Kidney capillary endothelial cell (primary cell): ENCODE measurements at places on chromosomes 4 and X.
A peak's percentile ranks its signal among the peaks of the same experiment; 100 is the strongest.

DNA sequence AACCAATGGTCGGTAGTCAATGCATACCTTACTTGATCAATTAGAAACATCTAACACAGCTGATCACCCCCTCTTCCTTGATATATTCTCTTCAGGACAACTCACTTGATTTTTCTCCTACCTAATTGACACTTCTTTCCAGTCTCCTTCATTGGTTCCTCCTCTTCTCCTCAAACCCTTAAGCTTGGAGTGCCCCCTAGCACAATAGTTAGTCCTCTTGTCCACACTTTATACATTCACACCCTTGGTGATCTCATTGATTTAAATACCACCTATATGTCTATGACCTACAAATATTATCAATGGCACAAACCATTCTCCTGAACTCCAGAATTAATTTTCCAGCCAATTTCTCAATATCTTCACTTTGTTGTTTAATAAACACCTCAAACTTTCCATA, 724.0 kb downstream of the ADGRL3 start:
- DNase-seq, result no peak

- no peak for DNase-seq
These were observed 31.4 kb upstream of the MBNL3 start for GRCh38 chrX:132520213-132520612.

DNA sequence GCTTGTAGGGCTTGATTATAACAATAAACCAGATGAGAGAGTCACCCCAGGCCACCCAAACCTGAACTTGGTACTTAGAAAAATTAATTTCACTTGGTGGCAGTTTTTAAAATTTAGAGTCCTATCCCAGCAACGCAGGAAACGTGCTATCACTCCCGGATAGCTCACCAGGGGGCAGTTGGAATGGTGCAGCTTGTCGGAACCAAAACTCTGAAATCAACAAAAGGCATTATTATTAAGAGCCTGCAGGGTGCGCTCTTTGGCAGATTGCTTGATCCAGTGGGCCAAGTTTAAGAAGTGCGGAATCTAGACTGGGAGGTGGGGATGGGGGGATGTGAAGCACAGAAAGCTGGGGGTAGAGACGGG, 2.4 kb downstream of the FRAS1 start:
- DNase-seq, result peak; percentile 79

GRCh38 chr4:181674315-181674875, 568.8 kb upstream of the TENM3 start:
- no peak for DNase-seq

- DNase-seq, result no peak
These were observed 328.0 kb downstream of the NAF1 start for GRCh38 chr4:162838671-162839070.

- no peak for DNase-seq
These were observed at the start of gene TEX28 for GRCh38 chrX:154294791-154295574. Gene TEX28 (minus strand): TSS chrX:154295124. CDS start chrX:154292117, 3,007 bp downstream.

DNA sequence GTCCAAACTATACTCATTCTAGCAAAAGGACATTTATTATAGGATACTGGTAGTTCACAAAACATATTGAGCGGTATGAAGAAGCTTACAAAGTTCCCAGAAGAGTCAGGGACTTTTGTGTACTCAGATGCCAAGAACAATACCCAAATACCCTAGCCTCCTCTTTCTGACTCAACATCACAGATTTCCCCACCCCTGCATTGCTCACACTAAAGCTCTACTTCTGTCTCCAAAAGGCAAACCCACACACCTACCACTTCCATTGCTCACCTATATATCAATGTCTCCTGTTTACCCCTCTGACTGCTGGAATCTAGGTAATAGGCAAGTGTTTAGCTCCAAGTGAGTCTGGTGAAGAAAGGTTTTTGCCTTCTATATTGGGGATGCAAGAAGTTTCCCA, 100.7 kb upstream of the HCCS start:
- DNase-seq, result no peak

DNA sequence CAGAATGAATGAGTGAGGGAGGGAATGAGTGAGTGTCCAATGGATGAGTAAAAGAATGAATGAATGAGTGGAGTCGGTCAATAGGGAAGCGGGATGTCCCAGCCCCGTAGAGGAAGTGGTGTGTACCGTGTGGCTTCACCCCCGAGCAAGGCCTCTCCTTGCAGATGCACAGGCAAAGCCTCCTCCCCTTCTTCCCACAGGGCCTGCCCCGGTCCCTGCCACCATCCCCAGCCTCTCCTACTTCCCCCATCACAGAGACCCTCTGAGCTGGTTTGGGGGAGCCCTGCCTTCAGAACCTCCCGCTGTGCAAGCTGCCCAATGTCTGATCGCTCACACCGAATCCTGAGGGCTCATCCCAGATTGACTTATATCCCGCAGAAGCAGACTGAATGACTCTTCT, 13.6 kb downstream of the HTRA3 start:
- no peak for DNase-seq

DNA sequence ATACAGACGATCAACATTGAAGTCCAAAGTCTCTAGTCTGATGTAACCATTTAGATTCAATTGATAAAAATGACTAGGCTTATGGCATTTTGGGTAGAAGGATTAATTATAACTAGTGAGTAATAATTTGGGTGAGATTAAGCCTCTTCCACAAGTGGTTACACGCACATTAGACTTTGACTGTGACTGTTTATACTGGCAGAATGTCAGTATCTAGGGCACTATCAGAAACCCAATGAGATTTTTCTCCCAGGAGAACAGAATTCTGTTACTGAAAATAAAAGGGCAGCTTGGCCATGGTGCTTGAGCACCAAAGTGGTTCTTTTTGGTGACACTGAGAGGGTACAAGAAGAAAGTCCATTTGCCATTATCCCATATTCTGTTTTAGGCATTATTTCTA, 3.3 kb downstream of the PLS3 start:
- DNase-seq, result no peak

DNA sequence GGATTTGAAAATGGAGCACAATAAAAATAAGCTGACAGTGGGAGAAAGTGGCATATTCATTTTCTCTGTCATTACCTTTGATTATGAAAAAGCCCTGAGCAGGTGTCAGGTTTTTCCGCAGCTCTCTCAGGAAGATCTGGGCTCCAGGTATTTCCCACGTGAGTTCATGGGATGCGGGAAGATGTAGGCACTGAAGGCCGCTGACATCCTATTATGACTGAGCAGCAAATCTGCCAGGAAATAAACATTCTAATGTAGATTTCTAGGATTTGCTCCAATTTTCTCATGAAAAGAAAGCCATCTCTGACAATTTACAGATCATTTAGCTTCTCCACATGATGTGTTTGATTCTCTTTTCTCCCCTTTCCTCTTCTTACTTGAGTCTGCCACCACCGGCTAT, 160.7 kb downstream of the KIT start:
- no peak for DNase-seq

DNA sequence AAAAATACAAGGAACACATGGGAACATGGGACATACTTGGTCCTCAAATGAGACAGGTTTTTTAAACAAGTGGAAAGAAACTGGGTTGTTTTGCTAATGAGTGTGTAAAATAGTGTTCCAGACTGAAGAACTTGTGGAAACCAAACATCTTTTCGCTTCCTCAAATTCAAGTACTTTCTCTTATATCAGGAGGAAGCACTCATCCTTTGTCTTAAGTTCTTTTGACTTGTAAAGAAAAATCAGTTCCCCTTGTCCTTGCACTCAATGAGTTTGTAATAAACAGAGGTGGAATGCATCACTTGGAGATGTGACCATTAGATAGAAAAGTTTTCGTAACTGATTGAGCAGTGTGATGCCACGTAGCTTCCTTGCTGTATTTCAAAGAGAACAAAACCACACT, 101.1 kb downstream of the PHOX2B start:
- DNase-seq, result no peak

- no peak for DNase-seq
These were observed 1962.4 kb upstream of the TENM3 start for GRCh38 chr4:180280726-180281297.

GRCh38 chrX:150476164-150476699, 92.2 kb upstream of the MTM1 start:
- no peak for DNase-seq

- no peak for DNase-seq
These were observed 18.1 kb downstream of the OFD1 start for GRCh38 chrX:13752646-13753045.

DNA sequence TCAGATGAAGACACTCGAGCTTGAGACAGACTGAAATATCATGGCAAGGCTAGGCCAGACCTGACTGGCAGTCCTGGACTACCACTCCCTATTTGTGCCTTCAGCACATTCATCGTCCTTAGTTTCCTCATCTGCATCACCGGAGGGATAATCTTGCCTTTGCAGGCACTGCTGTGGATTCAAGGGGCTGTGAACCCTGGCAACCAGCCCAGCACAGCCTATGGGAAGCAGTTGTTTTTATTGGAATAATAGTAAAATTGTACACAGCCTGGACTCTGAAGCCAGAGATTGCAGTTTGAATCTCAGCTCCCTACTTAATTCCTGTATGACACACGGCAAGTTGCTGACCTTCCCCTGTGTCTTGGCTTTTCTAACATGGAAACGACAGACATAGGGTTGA, 161.0 kb downstream of the NSUN7 start:
- DNase-seq, result no peak

DNA sequence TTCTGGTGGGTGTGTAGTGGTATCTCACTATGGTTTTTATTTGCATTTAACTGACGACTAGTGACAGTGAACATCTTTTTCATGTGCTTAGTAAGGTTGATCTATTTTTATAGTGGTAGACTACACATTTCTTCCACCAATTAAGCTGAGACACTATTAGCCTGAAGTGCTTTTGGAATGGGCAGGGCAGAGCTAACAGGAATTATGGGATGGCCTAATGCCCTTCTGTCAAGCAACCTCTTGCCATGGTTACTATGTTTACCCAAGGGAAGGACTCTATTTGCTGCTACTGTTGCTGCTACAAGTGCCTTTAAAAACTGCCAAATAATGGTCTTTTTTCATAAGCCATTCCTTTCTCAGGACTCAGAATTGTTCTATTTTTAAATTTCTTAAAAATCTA, 676.7 kb upstream of the ACTRT1 start:
- no peak for DNase-seq

DNA sequence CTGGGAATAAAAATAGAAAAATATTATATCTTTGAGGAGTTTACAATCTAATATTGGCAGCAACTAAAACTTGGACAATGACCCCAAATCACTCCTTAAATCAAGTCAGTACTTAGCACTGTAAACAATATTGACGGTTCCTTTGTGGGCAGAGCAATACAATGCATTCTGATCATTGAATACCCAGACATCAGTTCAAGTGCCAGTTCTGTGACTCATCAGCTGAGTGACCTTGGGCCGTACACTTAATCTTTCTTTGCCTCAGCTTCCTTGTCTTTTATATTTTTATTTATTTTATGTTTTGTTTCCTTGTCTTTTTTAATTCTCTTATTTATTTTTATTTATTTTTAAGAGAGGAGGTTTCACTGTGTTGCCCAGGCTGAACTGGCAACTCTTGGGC, 112.2 kb upstream of the ANXA3 start:
- DNase-seq, result no peak

DNA sequence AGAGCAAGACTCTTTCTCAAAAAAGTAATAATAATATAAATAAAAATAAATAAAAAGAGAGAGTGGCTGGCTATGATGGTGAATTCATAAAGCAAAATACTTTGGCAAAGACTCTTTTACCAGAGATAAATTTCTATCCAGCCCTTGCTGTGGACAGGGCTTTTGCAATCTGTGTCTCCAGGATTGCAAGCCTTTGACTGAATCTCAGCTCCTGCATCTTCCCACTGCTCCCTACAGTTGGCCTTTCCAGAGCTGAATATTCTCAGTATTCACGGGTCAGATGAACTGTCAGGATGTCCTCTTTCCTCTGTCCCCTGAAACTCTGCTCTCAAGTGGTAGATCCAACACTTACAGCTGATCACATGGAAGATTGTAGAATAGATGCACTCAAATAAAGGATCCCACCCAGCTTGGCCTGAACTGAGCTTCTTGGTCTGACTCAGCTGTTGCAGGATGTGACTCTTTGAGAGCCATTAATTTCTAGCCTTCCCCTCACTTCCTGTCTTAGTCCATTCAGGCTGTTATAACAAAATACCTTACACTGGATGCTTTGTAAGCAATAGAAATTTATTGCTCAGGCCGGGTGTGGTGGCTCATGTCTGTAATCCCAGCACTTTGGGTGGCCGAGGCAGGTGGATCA, 123.4 kb upstream of the GUCY1A1 start:
- DNase-seq, result peak; percentile 52

GRCh38 chr4:42296196-42296595, 101.1 kb upstream of the SHISA3 start:
- no peak for DNase-seq

DNA sequence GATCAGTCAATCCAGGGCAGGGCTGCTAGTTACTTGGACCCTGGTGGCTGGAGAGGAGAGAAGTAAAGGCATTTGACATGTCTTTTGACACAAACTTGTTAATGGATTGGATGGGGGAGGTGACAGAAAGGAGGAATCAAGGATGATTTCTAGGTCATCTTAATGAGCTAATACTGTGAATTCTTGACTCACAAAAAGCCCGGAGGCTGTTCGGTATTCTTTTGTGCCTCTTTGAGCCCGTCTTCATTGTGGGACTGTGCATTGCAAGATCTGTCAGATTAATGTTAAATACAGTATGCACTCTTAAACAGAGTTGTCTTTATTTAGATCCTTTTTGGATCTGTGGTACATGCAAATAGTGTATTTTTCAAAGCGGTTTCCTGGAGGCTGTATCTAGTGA, 25.1 kb downstream of the POLA1 start:
- no peak for DNase-seq

GRCh38 chr4:64192731-64193412, 216.4 kb downstream of the TECRL start:
- no peak for DNase-seq

DNA sequence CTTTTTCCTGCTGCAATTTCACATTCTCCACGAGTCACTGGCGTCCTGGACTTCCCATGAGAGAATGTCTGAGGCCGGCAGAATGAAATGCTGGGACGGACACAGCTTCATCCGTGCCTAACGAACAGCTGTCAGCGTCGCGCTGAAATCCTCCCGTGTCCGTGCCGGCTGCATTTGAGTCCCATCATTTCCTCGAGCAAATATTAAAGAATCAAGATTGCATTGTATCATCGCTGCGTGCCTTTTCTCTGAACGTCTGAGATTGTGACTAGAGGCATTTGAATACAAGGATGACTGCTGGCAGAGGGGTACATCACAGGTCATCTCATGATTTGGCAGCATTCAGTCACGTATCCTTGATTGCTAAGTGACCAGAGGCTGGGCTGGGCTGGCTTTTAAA, 279.9 kb downstream of the ASMT start:
- DNase-seq, result no peak

GRCh38 chr4:78512357-78512920, 39.1 kb upstream of the ANXA3 start:
- no peak for DNase-seq

GRCh38 chr4:124417371-124417770, 295.2 kb downstream of the ANKRD50 start:
- no peak for DNase-seq
